CD4-positive, alpha-beta T cell (primary cell): ENCODE measurements at places on chromosomes 4 and X.

GRCh38 chr4:139734201-139734874, 68.7 kb downstream of the MGST2 start:
- no peak for DNase-seq

- DNase-seq = no peak
These were observed 339.7 kb downstream of the DMD start for GRCh38 chrX:32871636-32872035.

- DNase-seq = no peak
These were observed 7.2 kb downstream of the USP11 start for GRCh38 chrX:47239898-47240545.

GRCh38 chr4:57442241-57442640, 332.1 kb upstream of the IGFBP7 start:
- DNase-seq = no peak

DNA sequence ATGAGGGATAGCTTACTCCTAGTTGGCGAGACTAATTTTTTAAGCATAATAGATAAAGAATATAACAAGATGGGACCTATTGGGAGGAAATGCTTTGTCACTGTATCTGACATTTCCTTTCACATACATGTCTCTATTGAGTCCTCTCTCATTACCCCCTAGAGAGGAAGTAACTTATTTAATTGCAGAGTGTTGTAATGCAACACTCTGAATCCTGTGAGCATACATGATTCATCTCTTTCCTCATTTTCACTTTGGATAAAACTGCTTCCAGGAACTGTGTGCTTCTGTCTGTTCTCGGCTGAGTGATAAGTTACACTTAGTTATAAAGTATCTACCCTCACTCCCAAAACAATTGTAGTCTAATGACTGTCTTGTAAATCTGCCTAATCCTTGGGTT, 266.1 kb upstream of the ANXA10 start:
- no peak for DNase-seq

GRCh38 chr4:110926841-110927400, 304.0 kb upstream of the PITX2 start:
- no peak for DNase-seq

DNA sequence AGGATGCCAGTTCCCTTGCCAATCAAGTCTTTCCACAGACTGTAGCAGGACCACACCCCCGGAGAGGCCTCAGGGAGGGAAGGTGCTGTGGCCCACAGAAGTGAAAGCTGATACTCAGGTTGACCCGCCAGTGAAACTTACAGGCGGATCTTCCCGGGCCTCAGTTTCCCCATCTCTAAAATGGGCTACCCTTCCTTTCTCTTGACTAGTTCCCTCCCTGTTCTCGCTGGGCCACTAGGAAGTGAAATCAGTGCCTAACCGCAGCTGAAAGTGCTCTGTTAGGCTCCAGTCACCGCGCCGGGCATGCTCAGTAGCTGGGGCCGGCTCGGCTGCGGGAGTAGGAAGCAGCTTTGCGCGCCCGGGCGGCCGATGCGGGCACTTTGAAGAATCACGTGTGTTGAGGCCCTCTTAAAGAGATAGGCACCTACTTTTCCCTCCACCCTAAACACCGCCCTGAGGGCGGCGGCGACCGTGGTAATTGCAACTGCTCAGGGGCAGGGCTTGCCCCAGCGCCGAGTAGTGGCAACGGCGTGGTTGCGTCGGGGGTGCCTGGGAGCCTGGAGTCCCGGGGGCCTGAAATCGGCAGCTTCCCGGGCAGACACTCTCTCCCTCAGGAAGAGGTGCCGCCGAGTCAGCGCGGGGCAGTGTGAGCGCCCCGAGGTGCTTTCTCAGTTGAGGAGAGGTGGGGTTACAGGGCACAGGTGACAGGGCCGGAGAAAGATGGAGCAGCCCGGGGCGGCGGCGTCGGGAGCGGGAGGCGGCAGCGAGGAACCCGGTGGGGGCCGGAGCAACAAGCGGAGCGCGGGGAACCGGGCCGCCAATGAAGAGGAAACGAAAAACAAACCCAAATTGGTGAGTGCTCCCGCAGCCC, at the start of gene DIAPH2:
Gene DIAPH2 (plus strand): TSS at position 504 of the 871 bp plus-strand sequence.
- DNase-seq = peak; percentile 73

DNA sequence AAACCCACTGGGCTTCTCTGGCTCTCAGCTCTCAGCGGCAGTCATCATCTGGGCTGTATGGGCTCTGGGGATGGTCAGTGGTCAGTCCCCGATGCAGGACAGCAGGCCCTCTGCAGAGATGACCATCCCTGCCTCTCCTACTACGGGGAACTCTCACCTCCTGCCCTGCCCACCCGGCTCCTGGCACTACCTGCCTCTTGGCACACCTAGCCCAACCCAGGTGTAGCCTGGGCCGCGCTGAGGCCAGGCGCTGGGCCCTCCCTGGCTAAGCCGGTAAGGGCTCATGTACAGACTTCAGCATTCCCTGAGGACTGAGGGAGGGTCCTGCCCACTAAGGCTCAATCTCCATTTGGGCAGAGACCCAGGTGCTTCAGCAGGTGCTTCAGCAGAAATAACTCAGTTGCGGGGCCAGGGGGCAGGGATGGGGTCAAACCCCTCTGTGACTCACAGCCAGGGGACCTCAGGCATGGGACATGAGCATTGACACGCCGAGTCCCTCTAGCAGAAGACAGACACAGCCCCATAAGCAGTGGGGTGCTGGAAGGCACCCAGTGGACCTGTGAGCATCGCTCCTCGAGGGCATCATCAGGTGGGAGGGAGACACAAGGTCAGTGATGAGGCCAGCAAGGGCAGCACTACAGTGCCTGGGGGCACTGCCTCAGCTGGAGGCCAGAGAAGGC, 71.0 kb downstream of the ACOX3 start:
- DNase-seq = no peak

GRCh38 chrX:153494541-153495361, at the start of gene BGN:
Gene BGN, plus strand, starts transcription at chrX:153494980. Its CDS starts 9,652 bp downstream, at chrX:153504632.
- peak; percentile 5 for DNase-seq

- DNase-seq = no peak
These were observed 135.1 kb downstream of the REPS2 start for GRCh38 chrX:17081511-17081910.

- no peak for DNase-seq
These were observed 114.3 kb downstream of the SH3BGRL start for GRCh38 chrX:81316163-81316562.

DNA sequence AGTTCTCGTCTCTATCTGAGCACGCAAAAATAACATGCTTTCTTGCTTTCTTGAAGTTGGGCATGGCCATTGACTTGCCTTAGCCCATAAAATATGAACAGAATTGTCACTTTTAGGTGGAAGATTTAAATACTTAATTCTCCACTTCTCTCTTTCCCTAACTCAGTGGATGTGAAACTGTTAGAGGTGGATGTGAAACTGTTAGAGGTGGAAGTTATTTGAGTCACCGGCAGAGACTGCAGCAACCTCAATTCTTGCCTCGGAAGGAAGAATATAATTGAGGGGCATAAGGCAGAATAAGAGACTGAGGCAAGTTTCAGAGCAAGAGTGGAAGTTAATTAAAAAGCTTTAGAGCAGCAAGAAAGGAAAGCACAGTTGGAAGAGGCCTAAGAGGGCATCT, 2.8 kb upstream of the PARM1 start:
- DNase-seq = no peak

- DNase-seq = no peak
These were observed 29.0 kb downstream of the RNF4 start for GRCh38 chr4:2497931-2498330.

GRCh38 chrX:110346681-110347080, 12.0 kb upstream of the RTL9 start:
- no peak for DNase-seq

DNA sequence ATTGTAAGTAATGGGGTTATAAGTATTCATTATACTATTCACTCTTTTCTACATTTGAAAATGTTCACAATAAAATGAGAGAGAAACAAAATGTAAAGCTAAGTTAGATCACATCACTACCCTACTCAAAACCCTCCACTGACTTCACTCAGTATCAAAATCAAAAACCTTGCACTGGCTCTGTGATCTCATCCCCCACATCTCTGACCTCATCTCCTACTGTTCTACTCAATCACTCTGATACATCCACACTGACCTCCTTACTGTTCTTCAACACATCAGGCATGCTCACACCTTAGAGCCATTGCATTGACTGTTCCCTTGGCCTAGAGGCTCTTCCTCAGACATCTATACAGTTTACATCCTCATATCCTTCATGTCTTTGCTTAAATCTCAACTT, 50.7 kb downstream of the THOC2 start:
- no peak for DNase-seq

GRCh38 chr4:159358226-159358625, 255.3 kb downstream of the RAPGEF2 start:
- no peak for DNase-seq

GRCh38 chrX:126994032-126994600, 174.6 kb downstream of the PRR32 start:
- DNase-seq = no peak

DNA sequence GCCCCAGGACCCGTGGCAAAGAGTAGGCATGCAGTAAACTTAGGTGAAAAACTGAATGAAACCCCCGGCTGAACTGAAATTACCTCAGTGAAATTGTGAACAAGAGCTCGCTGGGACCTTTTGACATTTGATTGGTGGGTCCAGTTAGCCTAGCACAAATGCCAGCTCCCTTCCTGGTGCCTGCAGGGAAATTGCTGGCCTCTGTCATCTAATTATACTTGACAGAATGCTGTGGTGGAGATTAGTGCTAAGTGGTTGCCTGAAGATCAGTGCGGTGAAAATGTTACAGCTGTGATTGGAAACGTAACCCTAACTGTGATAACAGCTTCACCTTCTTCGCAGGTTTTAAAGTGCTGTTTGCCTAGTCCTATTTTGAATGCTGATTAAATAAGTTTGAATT, 43.0 kb downstream of the ADD1 start:
- DNase-seq = no peak

- DNase-seq = no peak
These were observed 54.1 kb downstream of the GAB1 start for GRCh38 chr4:143390764-143391163.

GRCh38 chr4:101075536-101075935, 271.8 kb downstream of the PPP3CA start:
- no peak for DNase-seq

GRCh38 chr4:161540265-161540664, 623.5 kb downstream of the FSTL5 start:
- DNase-seq = no peak

DNA sequence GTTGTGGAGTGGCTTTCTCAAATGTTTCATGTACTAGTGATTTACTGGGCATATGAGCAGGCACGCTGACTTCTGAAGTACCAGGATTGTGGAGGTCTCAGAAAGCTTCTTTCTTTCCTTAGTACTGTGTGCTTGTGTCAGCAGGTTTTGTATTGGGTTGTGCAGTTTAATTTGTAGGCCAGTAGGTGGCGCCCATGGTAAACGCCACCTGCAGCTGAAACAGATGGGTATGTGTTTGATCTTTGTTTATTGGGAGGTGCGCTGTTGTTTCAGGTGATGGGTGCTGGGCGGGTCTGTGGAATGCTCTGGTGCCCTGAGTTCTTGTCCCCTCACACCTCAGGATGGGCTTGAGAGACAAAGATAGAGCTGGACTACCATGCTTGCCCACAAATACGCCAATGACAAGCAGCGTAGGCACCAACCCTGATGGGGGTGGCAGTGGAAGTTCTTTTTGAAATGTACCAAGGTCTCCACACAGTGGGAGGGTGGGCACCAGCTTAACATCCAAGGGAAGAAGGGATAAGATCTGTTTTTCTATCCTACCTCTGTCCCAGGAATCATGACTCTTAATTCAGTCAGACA, 141.5 kb downstream of the RPS6KA6 start:
- DNase-seq = no peak

GRCh38 chr4:133903029-133903428, 298.6 kb downstream of the PABPC4L start:
- no peak for DNase-seq

- no peak for DNase-seq
These were observed 11.2 kb upstream of the MED14 start for GRCh38 chrX:40746521-40746920.

GRCh38 chrX:97363843-97364242, 480.1 kb downstream of the RPA4 start:
- no peak for DNase-seq

- DNase-seq = no peak
These were observed 219.8 kb upstream of the GYPA start for GRCh38 chr4:144360146-144360793.

DNA sequence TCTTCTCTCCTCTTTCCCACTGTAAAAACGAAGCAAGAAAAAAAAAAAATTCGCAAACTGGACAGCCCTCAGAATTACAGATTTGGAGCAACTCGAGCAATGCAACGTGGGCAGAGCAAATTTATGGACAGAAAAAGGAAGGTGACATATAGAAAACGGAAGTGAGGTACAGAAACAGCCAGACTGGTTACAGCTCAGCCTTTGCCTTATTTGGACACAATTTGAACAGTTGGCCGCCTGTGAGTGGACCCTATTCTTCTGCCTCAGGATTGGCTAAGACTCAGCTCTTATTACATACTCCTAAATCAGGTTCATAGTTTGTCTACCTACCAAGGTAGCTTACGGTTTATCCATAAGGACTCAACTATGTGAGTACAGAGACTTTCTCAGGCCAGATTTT, 98.8 kb downstream of the SOWAHB start:
- no peak for DNase-seq

- DNase-seq = peak; percentile 47
These were observed 82.1 kb downstream of the NHSL2 start for GRCh38 chrX:71992711-71993110.

- DNase-seq = peak; percentile 16
These were observed 11.9 kb downstream of the AR start for GRCh38 chrX:67555578-67556203.
